ENCODE measurements at places on chromosomes 6 and 20.

DNA sequence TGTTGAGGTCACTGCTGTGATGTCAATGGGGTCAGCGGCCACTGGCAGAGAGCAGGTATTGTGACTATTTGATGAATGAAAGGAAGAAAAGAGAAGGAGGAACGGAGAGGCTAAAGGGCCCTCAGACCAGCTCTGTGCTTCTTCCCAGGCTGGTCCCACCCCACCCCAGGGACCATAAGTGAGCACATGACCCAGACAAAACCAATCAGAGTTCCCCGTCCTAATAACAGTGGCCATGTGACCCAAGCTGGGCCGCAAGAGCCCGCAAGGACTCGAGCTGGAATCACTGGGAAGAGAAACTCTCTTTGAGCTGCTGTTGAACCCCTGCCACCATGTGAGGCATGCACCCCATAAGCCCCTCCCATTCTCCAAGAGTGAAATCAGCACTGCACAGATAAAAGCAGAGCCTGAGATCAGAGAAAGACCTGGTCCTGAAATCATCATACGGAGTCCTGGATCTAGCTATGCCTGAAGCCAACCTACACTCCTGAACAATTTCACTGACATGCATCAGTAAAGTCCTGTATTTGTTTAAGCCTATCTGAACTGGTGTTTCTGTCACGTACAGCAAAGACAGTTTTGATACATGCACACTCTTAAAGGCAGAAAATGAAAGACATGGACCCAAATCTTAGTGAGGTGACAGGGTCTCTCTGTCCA is 90.2 kb downstream of the PREX1 start:
- no peak for DNase-seq

DNA sequence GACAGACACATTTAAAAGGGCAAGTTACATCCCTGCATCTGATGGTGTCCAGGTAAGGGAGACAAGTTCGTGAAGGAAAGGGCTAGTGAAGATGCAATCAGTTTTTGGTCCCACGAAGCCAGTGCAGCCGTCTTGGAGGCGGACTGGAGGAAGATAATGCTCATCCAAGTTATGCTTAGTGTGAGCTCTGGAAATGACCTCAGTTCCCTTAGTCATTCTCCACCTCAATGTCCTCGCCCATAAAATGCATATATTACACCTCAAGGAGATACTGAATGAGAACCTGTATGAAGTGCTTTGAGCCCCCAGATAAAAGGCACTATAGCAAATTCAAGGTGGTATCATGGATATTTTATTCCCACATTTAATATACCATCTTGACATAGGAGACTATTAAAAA is 358.8 kb downstream of the ADGRB3 start:
- DNase-seq: no peak

GRCh38 chr6:43113431-43114260 is 37.5 kb downstream of the PTK7 start:
- DNase-seq: no peak

- no peak for DNase-seq
These were observed 126.8 kb downstream of the MTHFD1L start for GRCh38 chr6:150992262-150992661.

DNA sequence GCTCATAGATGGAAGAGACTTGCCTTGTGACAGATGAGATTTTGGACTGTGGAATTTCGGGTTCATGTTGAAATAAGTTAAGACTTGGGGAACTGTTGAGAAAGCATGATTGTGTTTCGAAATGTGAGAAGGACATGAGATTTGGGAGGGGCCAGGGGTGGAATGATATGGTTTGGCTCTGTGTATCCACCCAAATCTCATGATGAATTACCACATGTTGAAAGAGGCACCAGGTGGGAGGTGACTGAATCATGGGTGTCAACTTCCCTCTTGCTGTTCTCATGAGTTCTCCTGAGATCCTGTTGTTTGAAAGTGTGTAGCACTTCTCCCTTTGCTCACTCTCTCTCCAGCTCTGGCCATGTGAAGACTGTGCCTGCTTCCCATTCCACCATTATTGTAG is 17.9 kb downstream of the AHI1 start:
- DNase-seq: no peak

GRCh38 chr6:43668151-43669028 is 19.2 kb downstream of the MRPS18A start:
- no peak for DNase-seq

- no peak for DNase-seq
These were observed 43.3 kb upstream of the ARMC2 start for GRCh38 chr6:108804956-108805355.

GRCh38 chr6:122385857-122386612 is 13.4 kb upstream of the HSF2 start:
- DNase-seq: no peak

DNA sequence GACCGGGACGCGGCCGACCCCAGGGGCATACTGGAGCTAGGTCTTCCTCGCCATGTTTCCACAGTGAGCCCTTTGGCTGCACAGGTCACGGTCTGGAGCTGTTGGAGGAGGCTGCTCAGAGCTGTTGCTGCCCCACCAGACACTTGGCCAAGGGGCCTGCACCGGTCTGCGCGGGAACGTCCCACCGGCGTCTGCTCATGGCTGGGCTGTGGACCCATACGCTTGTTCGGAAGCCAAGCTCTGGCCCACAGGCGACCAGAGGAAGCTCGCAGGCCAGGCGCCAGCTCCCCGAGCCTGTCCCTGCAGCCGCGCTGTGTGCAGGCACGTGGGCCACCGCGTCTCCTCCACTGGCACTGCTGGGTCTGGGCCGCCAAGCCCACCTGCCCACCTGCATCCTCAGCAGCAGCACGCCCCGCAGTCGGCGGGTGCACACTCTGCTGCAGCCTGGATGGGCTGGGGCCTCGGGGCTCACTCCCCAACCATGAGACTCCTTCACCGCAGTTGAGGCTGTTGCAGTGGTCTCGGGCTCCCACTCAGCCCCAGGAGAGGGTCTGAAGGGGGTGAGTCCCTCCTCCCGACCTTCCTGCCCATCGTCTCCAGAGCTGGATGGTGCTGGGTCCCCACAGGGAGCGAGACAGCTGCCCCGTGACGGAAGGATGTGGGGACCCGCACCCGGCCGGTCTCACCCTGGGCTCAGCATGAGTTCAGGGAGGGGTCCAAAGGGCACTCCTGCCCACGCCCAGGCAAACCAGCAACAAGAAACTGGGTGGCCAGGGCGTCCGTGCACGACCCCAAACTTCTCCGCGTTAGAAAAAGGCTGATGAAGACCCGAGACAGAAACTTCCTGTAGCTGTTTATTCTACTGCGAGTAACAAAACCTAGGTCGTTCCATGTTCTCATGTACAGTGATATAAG is 15.5 kb upstream of the TCFL5 start:
- DNase-seq: no peak

DNA sequence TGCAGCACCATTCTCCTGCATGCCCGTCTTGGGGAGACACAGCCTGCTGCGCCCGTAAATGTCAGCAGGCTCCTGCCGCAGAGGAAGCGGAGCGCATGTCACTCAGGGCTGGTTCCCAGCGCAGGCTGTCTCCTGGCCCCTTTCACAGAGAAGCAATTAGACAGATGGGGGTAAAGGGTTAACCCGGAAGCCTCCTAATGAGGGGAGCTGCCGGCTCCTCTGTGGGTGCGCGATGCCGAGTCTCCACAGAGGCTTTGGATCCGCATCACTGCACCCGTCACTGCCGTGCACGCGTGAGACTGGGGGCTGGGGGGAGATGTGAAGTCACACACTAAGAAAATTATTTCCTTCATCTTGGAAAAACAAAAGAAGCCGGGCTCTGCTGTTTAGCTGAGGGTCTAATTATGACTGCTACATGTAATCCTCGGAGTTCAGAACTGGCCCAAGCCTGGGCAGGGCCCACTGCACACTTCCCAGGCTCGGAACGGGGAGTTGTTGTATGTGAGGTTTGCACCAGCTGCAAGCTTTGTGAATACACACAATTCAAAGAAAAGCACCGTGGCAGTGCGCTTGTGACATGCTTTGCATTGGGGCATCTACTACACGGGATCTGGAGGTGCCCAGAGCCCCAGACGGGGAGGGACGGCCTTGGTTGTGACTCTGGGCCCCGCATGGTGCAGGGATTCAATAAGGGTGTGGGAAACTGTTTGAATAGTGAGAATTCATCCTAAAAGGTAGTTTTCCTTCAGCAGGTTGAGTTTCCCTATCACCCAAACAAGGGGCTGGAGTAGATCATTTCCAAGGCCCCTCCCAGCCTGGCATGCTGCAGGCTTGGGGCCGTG is 331.6 kb downstream of the TAF4 start:
- DNase-seq: no peak

GRCh38 chr20:63125838-63126601 is 89.9 kb downstream of the YTHDF1 start:
- no peak for DNase-seq

Measured in stimulated activated CD8-positive, alpha-beta memory T cell treated with anti-CD3 and anti-CD28 coated beads, Interleukin-12 subunit alpha, Interleukin-12 subunit beta, amount 100 ng/mL, for 1 hour (primary cell).